ENCODE measurements at places on chromosomes 5 and 9.
A peak's percentile ranks its signal among the peaks of the same experiment; 100 is the strongest.

GRCh38 chr5:115985802-115986757, 23.8 kb downstream of the LVRN start:
- no peak for DNase-seq

DNA sequence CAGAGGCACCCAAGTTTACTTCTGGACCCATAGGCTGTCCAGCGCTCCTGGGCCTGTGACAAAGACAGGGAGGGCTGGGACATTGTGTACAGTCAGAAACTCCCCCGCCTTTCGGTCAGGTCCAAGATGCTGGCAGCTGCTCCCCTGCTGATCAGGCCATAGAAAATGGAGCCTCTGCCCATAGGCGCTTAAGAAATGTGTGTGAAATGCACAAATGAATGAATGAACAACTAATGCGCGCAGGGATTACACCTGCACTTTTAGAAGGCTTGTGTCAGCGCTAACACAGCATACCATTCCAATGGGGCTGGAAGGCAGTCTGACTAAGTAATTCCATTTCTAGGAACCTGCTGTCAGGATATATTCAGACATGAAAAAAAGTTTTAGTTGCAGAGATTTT, 16.3 kb downstream of the PTPN3 start:
- no peak for DNase-seq

GRCh38 chr5:61801174-61801573, 469.1 kb downstream of the ZSWIM6 start:
- DNase-seq: no peak

DNA sequence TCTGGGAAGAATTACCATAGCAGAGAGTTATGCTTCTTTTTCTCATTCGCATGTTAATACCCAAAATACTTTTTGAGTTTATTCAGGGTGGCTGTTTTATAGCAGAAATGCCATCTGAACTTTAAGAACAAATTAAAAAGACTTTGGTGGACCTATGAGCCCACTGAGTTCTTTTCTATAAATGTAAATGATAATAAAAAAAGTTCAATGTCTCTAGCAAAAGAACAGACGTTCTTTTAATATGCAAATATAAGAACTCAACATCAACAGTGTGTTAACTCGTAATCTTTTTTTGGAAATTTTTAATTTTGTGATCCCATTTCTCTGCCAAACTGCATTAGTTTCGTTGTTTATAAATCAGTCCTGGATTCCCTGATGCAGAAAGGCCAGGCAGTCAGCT, 1283.0 kb upstream of the NUDT12 start:
- DNase-seq: no peak

- DNase-seq: peak; percentile 60
Observed at GRCh38 chr5:148687427-148687826, 33.1 kb upstream of the HTR4 start.

- DNase-seq: peak; percentile 45
Observed at GRCh38 chr5:78566747-78567425, 81.7 kb downstream of the LHFPL2 start.

- no peak for DNase-seq
Observed at GRCh38 chr5:41721516-41721915, 148.7 kb downstream of the OXCT1 start.

- no peak for DNase-seq
Observed at GRCh38 chr5:176944268-176944667, 45.1 kb upstream of the HK3 start.

GRCh38 chr9:82206490-82206889, 217.9 kb downstream of the SPATA31D1 start:
- no peak for DNase-seq

DNA sequence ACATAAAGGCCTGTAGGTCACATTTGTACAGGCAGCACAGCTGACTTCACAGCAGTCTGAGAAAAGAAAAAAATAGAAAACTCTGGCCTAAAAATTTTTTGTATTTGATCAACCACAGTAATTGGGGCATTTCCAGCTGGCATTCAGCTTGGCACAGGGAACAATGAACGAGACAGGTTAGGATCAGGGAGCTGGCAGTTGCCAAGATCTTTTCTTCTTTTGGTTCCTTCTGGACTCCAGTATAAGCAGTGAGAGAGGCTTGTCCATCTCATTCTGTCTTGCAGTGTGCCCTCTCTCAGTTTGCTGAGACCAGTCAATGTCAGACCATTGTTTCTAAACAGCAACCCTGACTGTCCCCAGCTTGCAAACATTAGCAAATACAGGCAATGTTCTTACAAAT, 601.1 kb downstream of the TLR4 start:
- no peak for DNase-seq

- DNase-seq: peak; percentile 48
Observed at GRCh38 chr9:21558615-21559401, 76.7 kb upstream of the IFNE start.

DNA sequence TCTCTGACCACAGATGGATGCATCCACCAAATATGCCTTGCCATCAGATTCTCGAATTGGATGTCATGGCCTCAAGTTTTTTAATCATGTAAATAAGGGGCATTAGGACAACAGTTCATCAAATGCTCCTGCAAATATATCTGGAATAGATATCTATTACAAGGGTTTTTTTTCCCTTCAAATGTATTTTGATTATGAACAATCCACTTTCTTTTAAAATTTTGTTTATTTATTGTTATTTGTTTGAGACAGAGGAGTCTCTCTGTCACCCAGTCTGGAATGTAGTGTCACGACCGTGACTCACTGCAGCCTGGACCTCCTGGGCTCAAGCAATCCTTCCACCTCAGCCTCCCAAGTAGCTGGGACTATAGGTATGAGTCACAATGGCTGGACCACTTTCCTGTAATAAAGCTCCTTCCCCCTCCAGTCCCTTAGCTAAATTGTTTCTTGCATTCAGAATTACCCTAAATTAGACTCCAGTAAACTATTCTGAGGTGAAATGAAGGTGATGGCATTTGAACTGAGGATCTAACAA, 1412.1 kb downstream of the EFNA5 start:
- peak; percentile 25 for DNase-seq

DNA sequence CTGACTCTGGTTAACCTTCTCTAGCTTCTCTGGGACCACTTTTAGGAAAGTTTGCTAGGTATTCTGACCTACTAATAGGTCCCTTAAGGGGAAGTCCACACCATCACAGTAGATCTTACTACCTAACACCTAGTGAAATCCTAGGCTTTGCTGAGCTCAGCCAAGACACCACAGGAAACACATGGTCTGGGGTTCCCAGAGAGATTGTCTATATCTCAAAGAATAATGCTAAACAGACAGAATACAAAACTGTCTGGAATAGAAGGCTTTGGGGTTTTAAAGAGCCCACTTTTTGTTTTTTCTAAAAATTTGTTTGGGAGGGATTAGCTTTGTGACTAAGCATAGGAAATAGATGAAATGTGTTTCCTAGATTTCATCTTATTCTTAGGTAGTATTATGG, 395.1 kb downstream of the ARHGEF28 start:
- DNase-seq: no peak

DNA sequence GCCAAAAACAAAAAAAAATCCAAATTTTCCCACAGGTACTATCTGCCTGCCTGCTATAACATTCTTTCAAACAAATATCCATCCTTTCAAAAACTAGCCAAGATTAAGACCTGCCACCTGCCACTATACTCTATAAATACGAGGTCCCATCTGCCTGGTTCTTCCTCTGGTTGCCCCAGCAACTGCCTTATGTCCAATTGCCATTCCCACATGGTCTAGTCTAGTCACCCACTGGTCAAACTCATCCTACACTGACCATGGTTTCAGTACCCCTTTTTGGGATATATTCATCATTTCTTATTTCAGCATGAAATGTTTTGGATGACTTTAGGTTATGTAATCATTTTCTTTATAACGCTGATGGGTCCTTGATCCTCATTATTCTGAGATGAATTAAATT, 95.1 kb upstream of the CCNG1 start:
- DNase-seq: no peak

- DNase-seq: peak; percentile 60
Observed at GRCh38 chr5:142888469-142889085, 118.4 kb downstream of the ARHGAP26 start.

- DNase-seq: peak; percentile 98
Observed at GRCh38 chr5:150317048-150318003, 14.6 kb upstream of the ARSI start.

DNA sequence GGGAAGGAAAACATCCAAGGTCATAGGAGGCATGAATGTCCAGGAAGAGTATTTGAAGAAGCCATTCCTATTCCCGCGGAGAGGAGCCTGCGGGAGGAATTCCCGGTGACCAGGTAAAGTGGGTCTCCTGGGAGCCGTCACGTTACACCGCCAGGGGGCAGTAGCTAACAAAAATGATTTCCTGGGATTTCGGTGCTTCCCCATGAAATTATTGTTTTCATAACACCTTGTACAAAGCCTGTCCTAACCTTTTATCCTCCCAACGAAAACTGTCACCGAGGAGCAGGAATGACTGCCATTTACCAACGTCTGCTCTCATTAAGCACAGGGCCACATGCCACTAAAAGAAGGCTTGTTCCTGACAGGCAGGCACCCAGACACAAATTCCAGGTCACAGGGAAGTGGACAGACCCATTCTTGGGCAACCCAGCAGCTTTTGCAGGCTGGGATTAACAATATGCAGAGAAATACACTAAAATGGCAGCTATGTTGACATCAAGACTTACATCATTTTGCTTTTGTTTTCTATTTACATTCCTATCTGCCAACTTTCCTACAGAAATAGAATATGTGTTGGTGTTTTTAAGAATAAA, 41.2 kb upstream of the CTSL start:
- DNase-seq: peak; percentile 26

- DNase-seq: no peak
Observed at GRCh38 chr5:126589536-126590297, 5.3 kb downstream of the ALDH7A1 start.

DNA sequence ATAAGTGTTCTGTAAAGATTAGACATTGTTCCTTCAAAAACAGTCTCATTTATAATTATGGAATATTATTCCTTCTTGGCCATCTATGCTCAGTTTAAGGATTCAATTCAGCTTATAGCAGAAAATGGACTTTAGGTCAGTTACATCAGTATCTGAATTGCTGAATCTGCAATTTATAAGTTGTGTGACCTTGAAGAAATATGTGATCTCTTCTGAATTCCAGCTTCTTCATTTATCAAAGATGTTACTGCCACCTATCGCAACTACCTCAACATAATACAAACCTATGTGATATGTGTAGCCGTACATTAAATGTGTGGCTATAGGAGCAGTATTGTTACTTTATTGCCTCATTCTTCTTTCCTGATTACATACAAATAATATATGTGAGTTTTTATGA, 118.2 kb downstream of the CDH12 start:
- DNase-seq: no peak

GRCh38 chr9:3475300-3476020, 50.3 kb downstream of the RFX3 start:
- no peak for DNase-seq

DNA sequence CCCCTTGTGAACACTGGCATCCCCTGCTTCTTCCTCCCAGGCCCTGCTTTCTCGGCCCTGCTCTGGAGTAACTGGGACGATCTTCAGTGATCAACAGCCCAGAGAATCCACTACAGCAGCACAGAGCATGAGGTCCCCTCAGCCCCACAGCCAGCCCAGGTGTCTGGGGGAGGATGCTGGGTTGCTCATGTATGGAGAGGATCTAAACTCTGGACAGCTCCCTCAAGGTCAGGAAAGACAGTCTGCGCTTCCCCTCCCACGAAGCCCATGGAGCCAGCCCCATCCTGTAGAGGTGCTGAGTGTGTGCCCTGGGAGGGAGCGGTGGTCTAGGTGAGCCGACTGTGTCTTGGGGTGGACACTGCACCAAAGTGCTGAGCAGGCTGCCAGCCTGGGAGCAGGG, 190.2 kb downstream of the GABBR2 start:
- DNase-seq: no peak

- DNase-seq: no peak
Observed at GRCh38 chr9:133111808-133112662, 9.0 kb downstream of the RALGDS start.

DNA sequence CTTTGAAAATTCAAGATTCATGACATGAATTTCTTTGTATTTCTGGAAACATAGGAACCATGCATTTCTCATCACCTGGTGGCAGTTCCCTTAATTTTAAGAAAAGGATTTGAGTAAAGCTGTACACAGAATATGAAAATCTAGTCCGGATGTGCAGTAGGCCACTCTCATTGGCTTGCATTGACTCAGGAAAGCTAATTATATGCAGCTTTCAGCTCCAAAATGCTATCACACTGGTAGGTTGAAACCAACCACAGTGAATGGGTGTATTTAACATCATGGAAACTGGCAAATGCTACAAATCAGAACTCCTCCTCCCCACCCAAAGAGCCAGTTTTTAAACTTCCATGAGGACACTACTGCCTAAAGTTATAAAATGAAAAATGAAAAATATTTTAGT, 161.6 kb upstream of the FBXL17 start:
- DNase-seq: no peak

- no peak for DNase-seq
Observed at GRCh38 chr9:127059765-127060361, 62.6 kb downstream of the ANGPTL2 start.

DNA sequence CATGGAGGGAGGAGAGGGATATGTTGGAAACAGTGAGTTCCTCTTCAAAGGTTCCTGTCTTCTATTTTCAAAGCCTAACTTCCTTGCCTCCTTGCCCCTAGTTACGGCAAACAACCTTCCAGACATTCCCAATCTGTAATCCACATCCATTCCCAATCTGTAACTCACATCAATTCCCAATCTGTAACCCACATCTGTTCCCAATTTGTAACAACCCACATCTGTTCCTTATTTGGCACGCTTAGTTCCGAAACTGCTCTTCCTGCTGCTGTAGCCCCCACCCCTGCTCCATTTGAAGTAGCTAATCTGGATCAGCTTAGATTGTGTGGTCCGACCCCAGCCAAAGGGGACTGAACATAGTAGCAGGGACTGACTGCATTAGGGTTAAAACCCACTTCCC, 23.9 kb upstream of the IDNK start:
- DNase-seq: no peak

GRCh38 chr5:31703757-31704156, 64.8 kb downstream of the PDZD2 start:
- DNase-seq: no peak

DNA sequence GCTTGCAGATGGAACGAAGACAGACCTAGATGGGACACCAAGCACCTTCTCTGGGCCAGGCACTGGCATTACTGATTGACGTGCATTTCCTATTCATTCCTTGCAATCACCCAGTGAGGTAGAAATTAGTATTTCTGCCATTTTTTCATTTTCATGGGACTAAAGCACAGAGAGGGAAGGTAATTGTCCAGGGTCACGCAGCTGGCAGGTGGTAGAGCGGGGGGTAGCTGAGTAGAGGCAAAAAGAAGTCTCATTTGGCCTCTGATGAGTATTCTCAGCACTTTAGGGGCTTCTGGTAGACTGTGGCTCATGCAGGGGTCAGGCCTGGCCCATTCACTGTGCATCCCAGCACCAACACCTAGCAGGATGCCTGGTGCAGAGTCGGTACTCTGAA, 19.5 kb upstream of the DUSP1 start:
- no peak for DNase-seq

DNA sequence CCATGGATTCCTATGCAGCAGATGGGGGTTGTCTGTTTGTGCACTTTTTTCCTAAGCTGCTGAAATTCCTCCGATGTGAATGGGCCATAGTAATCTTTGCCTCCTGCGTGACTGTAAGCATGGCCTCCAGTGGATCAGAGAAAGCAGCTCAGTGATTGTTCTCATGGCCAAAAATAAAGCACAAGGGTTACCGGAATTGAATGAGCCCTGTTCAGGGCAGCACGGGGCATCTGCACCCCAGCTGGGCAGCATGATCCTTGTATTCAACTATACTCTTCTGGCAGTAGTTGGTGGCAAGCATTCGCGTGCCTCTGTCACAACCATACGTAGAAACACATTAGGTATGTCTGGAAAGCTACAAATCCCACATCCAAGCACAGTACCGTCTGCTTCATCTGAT, 193.9 kb downstream of the RORB start:
- DNase-seq: no peak

- DNase-seq: no peak
Observed at GRCh38 chr9:89622933-89623861, 18.4 kb downstream of the GADD45G start.

Measured in HCEC 1CT (cell line).